Activated naive CD4-positive, alpha-beta T cell treated with Interleukin-2 at 50 U/mL for 16 hours (primary cell): ENCODE measurements at places on chromosomes 12 and 14.

DNA sequence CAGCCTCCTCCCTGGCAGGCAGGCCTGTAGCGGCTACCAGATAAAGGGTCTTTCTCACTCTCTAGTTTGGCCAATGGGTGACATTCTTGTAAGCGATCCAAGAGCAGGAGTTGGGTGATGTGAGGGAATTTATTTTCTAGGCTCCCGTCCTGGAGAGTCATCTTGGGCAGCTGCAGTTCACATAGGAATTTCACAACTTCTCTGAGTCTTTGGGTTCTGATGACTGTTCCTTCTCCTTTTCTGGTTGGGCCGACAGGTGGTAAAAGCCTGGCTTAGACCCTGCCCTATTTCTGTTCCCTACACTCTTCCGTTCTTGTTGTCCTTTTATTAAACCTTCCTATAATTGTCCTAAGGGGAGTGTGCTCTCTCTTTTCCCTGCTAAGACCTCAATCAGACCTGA, 42.6 kb upstream of the POC1B start:
- DNase-seq: no peak

DNA sequence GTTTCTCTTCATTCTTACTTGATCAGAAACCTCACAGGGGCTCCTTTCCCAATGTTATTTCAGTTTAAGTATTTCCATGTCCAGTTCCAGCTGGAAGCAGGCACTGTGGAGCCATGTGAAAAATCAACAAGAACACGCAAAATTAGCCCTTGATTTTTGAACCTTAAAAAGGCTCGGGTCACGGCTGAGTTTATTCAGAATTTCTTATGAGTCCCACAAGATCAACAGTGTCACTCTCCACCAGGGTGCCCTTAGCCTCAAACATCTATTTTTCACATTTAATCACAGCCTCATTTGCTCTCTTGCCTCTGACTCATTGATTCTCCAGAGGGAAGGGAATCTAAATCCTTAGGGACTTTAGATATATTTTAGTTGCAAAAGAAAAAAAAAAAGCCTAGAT, 157.7 kb upstream of the AVPR1A start:
- no peak for DNase-seq

- DNase-seq: no peak
These were observed 113.4 kb downstream of the ZNF664 start for GRCh38 chr12:124086299-124086898.

GRCh38 chr12:42473130-42473529, 116.4 kb downstream of the PRICKLE1 start:
- DNase-seq: no peak

DNA sequence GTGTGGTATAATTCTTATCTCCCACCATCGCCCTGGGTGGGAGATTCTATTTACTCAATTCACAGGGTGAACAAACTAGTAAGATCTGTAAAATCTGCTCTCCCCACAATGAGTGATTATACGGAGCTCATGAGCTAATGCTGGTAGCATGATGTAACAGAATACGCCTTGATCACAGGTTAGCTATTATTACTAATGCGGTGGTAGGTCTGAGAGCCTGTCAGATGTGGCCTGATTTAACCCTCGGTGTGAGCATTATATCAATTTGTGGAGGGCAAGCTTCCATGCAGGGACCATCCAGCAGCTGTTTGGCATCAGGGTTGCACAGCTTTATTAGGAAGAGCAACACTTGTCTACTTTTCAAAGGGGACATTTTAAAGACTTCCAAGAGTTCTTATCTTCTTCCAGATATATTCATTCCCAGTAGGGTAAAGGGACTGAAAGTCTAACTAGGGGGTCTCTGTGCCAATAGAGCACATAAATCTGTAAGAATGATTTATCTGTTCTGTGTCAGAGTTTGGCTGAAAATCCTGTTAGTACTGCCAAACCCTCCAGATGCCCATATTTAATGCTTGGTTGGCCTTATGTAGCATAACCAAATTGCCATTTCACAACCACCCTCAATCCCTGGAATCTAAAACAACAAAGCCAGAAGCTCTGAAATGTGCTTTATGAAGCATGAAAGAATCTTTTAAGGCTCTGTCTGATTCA, 18.7 kb downstream of the TSHR start:
- DNase-seq: no peak

DNA sequence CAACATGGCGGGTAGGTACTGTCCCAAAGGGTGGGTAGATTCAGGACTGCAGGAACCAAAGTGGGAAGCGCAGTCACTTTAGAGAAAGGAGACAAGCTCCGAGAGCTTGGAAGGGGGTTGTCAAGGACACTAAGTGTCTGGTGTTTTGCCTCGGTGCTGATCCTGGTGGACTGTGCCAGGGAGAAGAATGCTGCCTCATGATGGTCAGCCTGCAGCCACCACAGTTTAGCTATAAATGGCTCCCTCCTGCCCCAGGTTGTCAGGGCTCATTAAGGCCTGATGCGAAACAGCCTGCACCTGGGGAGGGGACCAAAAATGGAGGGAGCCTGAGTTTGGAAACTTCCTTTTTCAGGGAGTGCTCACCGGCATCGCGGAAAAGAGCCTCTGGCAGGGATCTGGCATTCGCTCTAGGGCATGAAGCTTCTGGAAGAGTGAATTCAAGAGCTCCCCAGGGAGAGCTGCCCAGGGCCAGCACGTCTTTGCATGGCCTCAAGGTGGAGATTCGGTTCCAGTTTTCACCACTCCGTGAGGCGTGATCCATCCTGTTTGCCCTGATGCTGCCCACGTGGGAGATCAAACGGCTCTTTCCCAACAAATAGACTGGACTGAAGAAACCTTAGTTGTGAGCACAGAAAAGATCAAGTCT, 164.0 kb downstream of the FOXN3 start:
- no peak for DNase-seq

- no peak for DNase-seq
These were observed 18.1 kb upstream of the RAD52 start for GRCh38 chr12:967641-968040.

GRCh38 chr12:131779027-131779426, 49.2 kb upstream of the MMP17 start:
- no peak for DNase-seq
